Renal pelvis (tissue), 12 donors: ENCODE measurements at places on chromosomes 5 and 9. TPM values are rescaled to one million over a fixed set of nuclear protein-coding genes. Genes with fewer than 3 reads are reported as not detected.

DNA sequence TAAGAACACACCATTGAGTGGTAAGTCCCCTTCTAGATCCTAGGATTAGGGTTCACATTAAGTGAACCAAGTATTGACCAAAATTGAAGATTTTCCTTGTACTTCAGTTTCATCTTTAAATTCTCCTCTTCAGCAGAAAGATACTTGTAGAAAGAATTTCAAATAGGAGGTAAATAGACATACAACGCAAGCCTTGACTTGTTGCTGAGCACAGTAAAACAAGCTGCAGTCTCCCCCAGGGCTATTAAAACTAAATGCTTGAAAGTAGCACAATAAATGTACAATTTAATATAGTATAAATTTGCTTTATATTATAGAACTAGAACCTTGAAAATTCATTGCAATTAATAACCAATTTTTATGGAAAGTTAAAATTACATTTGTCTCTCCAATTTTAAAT lies 170.1 kb upstream of the TARS1 start:
- DNase-seq: no peak

GRCh38 chr5:78326930-78327329 lies 32.4 kb upstream of the AP3B1 start:
- DNase-seq: no peak

DNA sequence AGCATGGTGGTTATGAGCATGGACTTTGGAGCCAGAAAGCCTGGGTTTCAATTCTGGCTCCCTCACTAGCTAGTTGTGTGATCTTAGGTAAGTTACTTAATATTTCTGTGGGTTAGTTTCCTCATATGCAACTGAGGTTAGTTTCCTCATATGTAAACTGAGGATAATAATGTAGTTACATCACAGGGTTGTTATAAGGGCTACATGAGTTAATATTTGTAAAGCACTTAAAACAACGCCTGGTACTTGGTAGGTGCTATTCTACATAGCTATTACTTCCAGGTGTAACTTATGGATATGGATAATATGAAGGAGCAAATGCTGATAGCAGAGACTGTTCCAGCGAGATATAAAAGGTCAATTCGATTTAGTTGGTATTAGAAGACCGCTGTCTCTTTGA lies 69.4 kb upstream of the POU5F2 start:
- no peak for DNase-seq

- DNase-seq: no peak
Measured at GRCh38 chr9:7346144-7346543, 453.4 kb downstream of the DMAC1 start.

GRCh38 chr9:115263371-115264075 lies 145.6 kb upstream of the TNC start:
- no peak for DNase-seq

DNA sequence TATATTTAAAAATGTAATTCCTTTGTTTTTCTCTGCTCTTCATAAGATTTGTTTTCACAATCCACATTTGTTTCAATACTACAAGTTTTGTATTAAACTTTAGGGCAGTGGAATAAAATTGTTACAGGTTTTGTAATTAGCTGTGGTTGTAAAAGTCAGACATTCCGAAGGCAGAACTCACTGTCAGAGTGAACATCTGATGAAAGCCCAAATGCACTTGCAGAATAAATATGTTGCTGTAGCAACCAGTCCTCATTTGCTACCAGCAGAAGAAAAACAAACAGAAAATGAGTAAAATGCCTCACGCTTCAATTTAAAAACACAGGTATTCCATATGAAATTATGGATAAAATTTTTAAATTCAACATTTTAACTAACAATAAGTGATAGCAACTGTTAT lies 740.1 kb upstream of the FAM174A start:
- no peak for DNase-seq

DNA sequence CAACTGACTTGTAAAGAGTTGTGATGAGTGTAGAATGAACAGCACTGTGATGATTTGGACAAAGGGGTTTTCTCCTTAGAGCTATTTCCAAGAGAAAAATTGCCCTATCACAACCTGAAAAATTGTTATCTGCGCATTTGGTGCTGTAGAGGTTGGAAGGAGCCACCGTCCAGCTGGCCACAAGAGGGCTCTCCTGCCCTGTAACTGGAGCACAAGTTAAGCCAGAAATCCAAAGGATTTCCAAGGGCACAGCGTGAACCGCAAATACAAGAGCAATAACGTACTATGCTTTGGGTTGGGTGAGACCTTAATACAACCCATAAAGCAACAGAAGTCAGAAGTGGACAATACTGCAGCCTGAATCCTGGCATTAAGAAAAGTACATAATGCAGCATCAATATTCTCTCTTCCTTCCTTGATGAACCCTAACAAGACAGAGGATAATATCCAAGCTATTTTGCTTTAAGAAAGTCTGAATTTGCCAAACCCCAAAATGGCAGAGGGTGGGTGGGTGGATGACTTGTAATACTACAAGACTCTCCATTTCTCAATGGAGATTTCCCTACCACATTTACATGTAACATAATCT lies 56.8 kb upstream of the SMIM32 start:
- DNase-seq: peak; percentile 58

Gene PDE6A
- 0.14 TPM for polyA plus RNA-seq

DNA sequence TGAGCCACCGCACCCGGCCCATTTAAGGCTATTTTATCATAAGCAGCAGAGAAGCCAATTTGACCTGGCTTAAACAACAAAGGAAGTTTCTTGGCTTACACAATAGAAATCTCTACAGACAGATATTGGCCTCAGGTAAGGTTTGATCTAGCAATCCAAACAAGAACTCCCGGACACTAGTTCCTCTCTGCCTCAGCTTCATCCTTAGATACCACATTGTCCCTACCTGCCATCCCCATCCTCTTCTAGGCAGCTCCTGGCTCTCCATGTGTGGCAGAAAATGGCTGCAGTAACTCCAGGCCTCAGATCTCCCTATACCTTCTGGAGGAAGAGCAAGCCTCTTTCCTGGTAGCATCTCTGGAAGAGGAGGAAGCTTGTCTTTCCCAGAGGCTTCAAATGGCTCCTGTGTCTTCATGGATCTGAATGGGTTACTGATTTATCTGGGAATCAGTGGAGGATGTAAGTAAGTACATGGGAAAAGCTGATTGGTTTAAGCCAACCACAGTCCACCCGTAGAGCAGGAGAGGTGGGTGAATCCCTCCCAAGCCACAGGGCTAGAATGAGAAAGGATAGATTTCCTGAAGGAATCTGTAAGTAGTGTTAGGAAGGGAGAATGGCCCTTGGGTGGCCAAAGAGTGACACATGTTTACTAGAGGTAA lies 26.7 kb upstream of the AOPEP start:
- DNase-seq: no peak

Gene S1PR3
- 47.1 TPM for polyA plus RNA-seq

DNA sequence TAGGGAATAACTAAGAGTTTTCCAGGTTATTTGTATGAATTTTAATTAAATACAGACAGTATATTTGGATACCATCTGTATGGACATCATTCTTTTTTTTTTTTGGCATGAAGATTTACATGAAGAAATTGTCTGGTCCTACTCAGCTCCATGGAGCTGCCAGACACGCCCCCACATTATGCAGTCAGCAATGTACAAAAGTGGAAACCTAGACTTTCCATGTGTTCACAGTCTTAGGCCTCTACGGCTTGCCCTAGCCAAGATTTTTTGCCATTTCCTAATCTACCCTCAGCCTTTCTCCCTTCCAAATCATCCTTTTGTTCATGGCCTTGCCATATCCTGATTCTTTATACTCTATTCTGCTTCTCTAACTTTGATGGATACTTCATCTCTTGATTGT lies 207.1 kb downstream of the SGCD start:
- DNase-seq: no peak

Gene CAVIN4
- 5.8 TPM for polyA plus RNA-seq

GRCh38 chr9:98367371-98367900 lies 112.0 kb upstream of the TBC1D2 start:
- no peak for DNase-seq

DNA sequence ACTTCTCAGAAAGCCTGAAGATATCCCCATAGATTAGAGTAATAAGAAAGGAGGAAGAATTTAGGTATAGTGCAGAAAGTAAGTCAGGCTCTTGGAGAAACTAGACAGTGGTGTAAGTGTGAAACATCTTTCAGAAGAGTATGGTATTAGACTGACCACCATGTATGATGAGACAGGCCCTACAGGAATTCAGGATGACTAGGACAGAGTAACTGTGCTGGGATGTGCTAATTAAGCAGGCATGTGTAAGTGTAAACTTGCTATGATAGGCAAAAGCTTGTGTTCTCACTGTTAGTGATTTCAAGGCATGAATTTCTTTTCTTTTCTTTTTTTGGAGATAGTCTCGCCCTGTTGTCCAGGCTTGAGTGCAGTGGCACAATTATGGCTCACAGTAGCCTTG lies 70.8 kb downstream of the RAB24 start:
- DNase-seq: no peak

GRCh38 chr5:3365501-3366215 lies 230.0 kb upstream of the IRX1 start:
- no peak for DNase-seq

Gene PCDHA4
- 0.73 TPM for polyA plus RNA-seq

GRCh38 chr9:17509701-17510100 lies 69.2 kb upstream of the SH3GL2 start:
- no peak for DNase-seq

- DNase-seq: no peak
Measured at GRCh38 chr9:119441338-119441737, 72.1 kb upstream of the BRINP1 start.

Gene CDC25C
- 9.0 TPM for polyA plus RNA-seq

- DNase-seq: no peak
Measured at GRCh38 chr5:77844373-77844622, 68.2 kb upstream of the TBCA start.

- peak; percentile 92 for DNase-seq
Measured at GRCh38 chr9:134641173-134641989, at the start of gene COL5A1. Gene COL5A1, plus strand, starts transcription at chr9:134641803. Its CDS starts 385 bp downstream, at chr9:134642188.

DNA sequence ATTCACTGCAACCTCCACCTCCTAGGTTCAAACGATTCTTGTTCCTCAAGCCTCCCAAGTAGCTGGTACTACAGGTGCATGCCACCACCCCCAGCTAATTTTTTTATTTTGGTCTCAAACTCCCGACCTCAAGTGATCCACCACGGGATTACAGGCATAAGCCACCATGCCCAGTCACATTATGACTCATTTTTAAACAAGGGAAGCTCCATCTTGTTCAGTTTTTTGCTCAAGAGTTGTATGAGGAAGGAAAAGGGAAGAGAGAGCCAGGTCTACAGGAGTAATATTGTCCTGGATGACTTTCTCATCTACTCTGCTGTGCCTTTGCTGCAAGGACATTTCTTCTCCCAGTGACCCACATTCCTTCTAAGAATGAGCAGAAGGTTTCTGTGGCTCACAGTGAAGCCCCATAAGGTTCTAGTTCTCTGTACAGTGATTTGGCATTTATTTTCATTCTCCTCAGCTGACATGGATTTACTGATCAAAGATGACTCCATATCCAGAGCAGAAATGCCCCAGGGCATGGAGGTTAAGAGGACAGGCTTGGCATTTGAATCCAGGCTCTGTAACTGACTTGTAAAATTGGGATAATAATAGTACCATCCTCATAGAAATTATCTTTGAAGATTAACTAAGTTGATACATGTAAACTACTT lies 153.5 kb downstream of the CDH6 start:
- no peak for DNase-seq

Gene NKD2
- 21.1 TPM for polyA plus RNA-seq

- no peak for DNase-seq
Measured at GRCh38 chr5:122921826-122922225, 76.4 kb downstream of the SNX24 start.

DNA sequence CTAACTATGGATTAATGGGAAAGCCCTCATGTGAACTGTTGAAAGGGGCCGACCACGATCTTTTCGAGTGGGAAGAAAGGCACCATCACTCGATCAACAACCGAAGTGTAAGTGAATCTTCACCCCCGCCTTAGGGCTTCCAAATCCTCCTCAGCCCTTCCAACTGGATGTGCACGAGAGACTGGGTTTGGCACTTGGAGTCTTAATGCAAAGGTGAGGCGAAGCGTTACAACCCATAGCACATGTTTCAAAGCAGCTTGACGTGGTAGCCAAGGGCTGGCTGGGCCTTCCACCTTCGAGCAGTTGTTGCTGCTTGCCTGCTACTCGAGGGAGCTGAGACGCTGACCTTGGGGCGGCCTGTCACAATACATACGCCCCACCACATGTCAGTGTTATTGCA lies 5.7 kb upstream of the LCN9 start:
- no peak for DNase-seq

GRCh38 chr5:152465140-152465539 lies 60.1 kb upstream of the NMUR2 start:
- no peak for DNase-seq

GRCh38 chr5:136190904-136191303 lies 2.1 kb downstream of the SMIM32 start:
- no peak for DNase-seq

DNA sequence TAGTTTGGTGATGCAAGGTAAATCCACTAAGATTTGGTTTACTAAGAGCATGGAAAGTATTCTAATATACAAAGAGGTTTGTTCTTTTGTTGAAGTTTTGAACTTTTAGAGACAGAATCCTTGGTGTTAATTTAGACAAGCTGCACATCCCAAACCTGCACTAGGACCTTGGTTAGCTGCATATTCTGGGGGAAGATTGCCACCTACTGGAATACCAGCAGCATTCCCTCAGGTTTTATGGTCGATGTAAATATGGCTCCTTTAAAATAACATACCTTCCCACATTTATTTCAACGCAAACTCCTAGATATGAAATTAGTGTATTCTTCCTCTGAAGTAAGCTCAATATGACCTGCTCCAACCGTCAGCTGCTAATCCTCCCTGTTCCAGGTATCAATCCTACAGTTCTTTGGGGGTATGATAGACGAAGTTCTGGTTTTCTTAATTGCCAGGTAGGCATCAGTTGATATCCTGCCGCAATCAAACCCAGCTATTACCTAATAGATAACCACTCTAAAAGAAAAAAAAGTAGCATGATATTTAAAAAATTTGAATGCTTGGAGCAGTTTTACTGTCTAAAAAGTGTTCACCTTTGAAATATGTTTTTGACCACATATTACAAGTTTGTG lies 624.1 kb downstream of the ISL1 start:
- peak; percentile 22 for DNase-seq

- DNase-seq: no peak
Measured at GRCh38 chr5:126069329-126069728, 353.9 kb upstream of the GRAMD2B start.

- DNase-seq: peak; percentile 46
Measured at GRCh38 chr5:107670087-107670931, 428 bp downstream of the EFNA5 start.

Gene GABRP
- 2.2 TPM for polyA plus RNA-seq

Gene RASEF
- polyA plus RNA-seq: 7.2 TPM

Gene CDH6
- polyA plus RNA-seq: 78.5 TPM

DNA sequence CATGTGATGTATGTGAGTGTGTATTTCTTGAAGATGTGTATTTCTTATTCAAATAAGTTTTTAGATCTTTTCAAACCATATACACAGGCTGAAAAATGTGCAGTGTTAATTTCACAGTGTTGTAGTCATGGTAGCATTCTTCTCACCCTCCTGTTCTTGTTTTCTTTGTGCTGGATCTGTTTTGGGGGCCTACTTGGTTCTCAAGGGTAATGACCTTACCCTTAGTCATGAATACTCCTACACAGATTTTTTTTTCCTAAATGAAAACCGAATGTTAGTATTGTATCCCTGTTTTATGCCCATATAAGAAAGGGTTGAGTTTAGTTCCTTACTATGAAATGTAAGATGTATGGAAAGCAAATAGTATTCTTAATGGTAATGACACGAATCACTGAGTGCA lies 88.0 kb downstream of the SLC44A1 start:
- DNase-seq: no peak

- DNase-seq: no peak
Measured at GRCh38 chr5:33692980-33693379, 198.8 kb downstream of the ADAMTS12 start.

Gene HAND1
- polyA plus RNA-seq: not detected
